ENCODE measurements at places on chromosomes 2 and 18.

DNA sequence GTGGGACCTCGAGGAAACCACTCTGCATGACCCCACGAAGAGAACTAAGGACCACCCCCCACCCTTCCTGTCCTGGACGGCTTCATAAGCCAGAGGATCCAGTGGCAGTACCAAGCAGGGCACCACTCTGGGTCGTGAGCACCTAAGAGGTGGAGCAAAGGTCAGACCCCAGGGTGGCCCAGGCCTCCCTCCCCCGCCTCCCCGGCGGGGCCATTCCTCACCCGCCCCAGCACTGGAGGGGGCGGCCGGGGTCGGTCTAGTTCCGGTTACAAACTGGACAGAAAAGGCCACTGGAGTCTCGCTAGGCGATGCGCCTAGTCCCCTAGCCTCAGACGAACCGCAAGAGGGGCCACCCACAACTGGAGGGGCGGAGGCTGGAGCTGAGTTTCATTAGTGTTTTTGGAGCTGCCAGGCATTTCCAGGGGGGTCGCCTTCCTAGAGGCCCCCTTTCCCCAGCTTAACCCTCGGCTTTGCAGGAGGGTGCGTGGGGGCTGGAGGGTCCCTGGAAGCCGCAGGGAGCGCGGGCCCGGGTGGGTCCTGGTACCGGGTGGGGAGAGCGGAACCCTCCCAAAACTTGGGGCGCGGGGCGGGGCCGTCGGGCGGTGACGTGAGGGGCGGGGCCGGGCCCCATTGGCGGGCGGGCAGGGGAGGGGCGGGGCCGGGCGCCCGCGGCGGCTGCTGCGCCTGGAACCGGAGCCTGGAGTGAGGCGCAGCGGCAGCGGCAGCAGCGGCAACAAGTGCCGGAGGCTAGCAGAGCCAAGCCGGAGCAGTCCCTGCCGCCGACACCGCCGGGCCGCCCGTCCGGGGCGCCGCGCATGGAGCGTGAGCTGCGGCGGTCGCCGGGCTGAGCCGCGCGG, at the start of gene B3GNT2:
B3GNT2 (plus strand) TSS at position 695 of the 857 bp plus-strand sequence. CDS start 26,106 bp downstream, outside the sequence.
- H3K4me3 ChIP-seq: peak within 1 kb of the TSS; percentile 84
- peaks cover 3% of the 10 kb centered on the region for H3K36me3 ChIP-seq
- H3K27me3 ChIP-seq: peaks cover 3% of the 10 kb centered on the region
- peaks cover 29% of the 10 kb centered on the region for H3K4me1 ChIP-seq
- H3K27ac ChIP-seq: peak within 1 kb of the TSS; percentile 93
- DNase-seq: peak; percentile 74

DNA sequence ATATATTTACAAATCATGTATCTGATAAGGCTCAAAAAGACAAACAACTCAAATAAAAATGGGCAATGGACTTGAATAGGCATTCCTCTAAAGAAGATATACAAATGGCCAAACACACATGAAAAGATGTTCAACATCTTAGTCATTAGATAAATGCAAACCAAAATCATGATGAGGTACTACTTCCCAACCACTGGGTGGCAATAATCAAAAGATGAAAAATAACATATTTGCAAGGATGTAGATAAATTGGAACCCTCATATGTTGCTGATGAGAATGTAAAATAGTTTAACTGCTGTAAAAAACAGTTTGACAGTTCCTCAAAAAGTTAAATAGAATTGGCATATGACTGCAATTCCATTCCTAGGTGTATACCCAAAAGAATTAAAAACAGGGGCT, 132.3 kb downstream of the TTC32 start:
- no peak overlapping the region for H3K4me3 ChIP-seq
- H3K4me1 ChIP-seq: no peaks in the 10 kb centered on the region
- no peaks in the 10 kb centered on the region for H3K36me3 ChIP-seq
- H3K27me3 ChIP-seq: peaks cover 5% of the 10 kb centered on the region
- no peak overlapping the region for H3K27ac ChIP-seq

DNA sequence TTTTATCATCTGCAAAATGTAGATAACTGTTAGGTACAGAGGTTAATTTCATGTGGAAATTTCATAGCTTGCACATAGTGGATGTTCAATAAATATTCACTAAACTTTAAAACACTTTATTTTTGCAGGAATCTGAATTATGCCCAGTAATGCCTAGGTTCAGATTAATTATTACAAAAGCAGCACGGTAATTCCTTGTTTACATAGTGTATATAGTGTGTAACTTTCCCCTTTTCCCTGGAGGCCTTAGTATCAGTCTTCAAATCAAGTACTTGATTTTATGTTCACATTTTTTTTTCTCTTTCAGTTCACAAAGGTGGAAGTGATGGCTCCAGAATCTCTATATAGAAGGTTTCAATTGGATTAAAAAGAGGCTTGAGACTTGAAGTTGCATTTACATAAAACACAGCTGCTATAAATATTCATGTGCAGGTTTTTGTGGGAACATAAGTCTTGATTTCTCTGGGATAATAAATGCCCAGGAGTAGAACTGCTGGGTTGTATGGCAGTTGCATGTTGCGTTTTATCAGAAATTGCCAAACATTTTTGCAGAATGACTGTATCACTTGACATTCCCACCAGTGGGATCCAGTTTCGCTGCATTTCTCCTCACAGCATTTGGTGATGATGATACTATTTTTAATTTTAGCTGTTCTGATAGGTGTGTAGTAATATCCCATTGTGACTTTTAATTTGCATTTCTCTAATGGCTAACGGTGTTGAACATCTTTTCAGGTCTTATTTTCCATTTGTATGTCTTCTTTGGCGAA, 27.6 kb upstream of the LGALSL start:
- peaks cover 18% of the 10 kb centered on the region for H3K27me3 ChIP-seq
- no peak for DNase-seq
- no peak overlapping the region for H3K4me3 ChIP-seq
- H3K4me1 ChIP-seq: no peaks in the 10 kb centered on the region

- no peaks in the 10 kb centered on the region for H3K27me3 ChIP-seq
- no peak overlapping the region for H3K4me3 ChIP-seq
- peaks cover 4% of the 10 kb centered on the region for H3K4me1 ChIP-seq
These were observed 16.0 kb downstream of the TTC32 start for GRCh38 chr2:19885791-19886190.

DNA sequence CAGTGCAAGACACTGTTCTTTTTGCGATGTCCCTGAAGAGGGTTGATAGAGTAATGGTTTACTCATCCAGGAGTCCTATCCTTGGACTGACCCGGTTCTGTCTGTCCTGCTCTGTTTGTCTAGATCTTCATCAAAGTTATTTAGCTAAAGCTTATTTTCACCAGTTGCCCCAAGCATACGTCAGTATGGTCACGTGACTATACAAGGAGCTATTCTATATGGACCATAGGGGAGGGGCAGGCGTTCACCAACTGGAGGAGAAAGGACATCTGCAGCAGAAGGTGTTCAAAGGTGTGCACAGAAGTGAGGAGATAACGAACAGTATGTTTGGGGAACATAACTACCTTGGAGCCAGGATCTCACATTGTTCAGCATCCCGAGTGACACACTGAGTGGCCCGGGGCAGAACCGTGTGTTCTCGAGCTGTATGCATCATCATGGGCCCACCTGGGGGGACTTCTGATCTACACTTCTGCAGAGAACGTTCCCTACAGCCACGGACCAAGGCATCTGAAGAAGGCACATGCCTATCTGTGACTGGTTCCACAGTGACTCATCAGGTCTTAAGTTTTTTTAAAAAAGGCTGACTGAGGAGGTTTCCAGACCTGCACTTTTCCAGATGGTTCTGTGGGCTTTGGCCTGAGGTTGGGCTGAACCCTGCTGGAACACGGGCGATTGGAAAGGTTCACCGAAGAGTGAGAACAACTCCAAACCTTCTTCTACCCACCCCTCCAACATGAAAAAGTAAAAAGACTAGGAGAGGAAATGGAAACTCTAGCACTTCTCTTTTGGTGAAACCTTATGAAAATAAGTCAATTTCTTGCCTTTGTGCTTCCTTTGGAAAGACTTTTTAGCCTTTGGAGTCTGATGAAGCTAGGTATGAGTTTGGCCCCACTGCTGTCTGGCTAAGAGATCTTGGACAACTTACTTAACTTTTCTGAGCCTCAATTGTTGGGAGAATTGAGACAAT, 68.6 kb upstream of the YWHAQ start:
- DNase-seq: no peak
- no peak overlapping the region for H3K27ac ChIP-seq
- no peak overlapping the region for H3K4me3 ChIP-seq
- H3K4me1 ChIP-seq: peaks cover 31% of the 10 kb centered on the region
- no peaks in the 10 kb centered on the region for H3K27me3 ChIP-seq

GRCh38 chr2:10934979-10935350, 23.2 kb downstream of the KCNF1 start:
- no peaks in the 10 kb centered on the region for H3K4me1 ChIP-seq
- no peak overlapping the region for H3K27ac ChIP-seq
- peaks cover 5% of the 10 kb centered on the region for H3K27me3 ChIP-seq
- no peak overlapping the region for H3K4me3 ChIP-seq
- DNase-seq: no peak
- no peaks in the 10 kb centered on the region for H3K36me3 ChIP-seq

- no peak overlapping the region for H3K4me3 ChIP-seq
- no peaks in the 10 kb centered on the region for H3K36me3 ChIP-seq
- H3K27ac ChIP-seq: no peak overlapping the region
- no peaks in the 10 kb centered on the region for H3K4me1 ChIP-seq
- H3K27me3 ChIP-seq: no peaks in the 10 kb centered on the region
- DNase-seq: no peak
These were observed 481.9 kb downstream of the TMX3 start for GRCh38 chr18:68233018-68233417.

- no peak overlapping the region for H3K27ac ChIP-seq
- H3K4me3 ChIP-seq: no peak overlapping the region
- DNase-seq: no peak
- H3K36me3 ChIP-seq: peaks cover 4% of the 10 kb centered on the region
- H3K27me3 ChIP-seq: no peaks in the 10 kb centered on the region
These were observed 405.2 kb downstream of the ZEB2 start for GRCh38 chr2:144114760-144115159.

GRCh38 chr2:206863716-206864115, 75.6 kb upstream of the CPO start:
- H3K27ac ChIP-seq: no peak overlapping the region
- peaks cover 15% of the 10 kb centered on the region for H3K4me1 ChIP-seq
- DNase-seq: no peak
- H3K27me3 ChIP-seq: peaks cover 11% of the 10 kb centered on the region
- no peaks in the 10 kb centered on the region for H3K36me3 ChIP-seq

GRCh38 chr2:64750001-64750816, 96.5 kb upstream of the SERTAD2 start:
- H3K27ac ChIP-seq: peak overlapping the region; percentile 91
- H3K4me1 ChIP-seq: peaks cover 27% of the 10 kb centered on the region
- DNase-seq: peak; percentile 29
- H3K27me3 ChIP-seq: no peaks in the 10 kb centered on the region
- no peaks in the 10 kb centered on the region for H3K36me3 ChIP-seq

- H3K4me3 ChIP-seq: peak overlapping the region; percentile 83
- H3K36me3 ChIP-seq: peaks cover 3% of the 10 kb centered on the region
- H3K27ac ChIP-seq: peak overlapping the region; percentile 99
- H3K4me1 ChIP-seq: peaks cover 13% of the 10 kb centered on the region
- DNase-seq: peak; percentile 94
These were observed 98.6 kb upstream of the BZW1 start for GRCh38 chr2:200713003-200713703.

- H3K27me3 ChIP-seq: no peaks in the 10 kb centered on the region
- H3K4me1 ChIP-seq: no peaks in the 10 kb centered on the region
- H3K27ac ChIP-seq: no peak overlapping the region
These were observed 326.2 kb upstream of the SOX11 start for GRCh38 chr2:5365871-5366461.

DNA sequence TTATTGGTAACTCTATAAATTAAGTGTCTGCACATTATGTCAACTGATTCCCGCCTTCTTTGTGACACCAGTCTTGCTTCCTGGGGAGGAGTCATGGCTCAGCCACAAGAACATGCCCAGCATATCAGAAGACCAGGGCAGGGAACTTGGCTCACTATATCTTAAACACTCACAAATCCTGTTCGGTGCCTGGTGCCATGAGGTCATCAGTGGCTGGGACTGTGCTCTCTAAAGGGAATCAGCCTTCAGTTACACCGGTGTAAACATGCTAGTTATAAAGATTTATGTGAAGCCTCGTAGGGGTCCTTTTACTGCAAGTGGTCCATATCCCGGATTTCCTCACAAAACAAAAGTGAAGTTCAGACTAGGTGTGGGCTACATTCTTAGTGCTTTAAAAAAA, 73.1 kb upstream of the ZNF521 start:
- no peak overlapping the region for H3K27ac ChIP-seq
- DNase-seq: no peak
- no peaks in the 10 kb centered on the region for H3K4me1 ChIP-seq
- H3K4me3 ChIP-seq: no peak overlapping the region

DNA sequence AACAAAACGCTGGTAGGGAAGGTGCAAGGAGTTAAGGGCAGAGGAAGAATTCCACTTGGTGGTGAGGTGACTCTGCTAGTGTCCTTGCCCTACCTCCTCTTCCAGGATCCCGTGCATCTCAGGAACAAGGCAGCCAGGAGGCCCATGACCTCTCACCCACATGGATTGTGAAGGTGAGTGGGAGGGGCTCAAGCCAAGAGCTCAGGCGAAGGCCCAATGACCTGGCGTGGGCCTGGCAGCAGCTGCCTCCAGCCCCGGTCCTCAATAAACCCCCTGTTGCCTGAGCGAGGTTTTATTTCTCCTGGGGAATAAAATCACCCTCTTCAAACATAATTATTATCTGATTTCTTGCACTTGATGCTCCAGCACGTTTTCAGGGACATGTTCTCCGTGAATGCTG, 28.2 kb downstream of the LAMA1 start:
- no peaks in the 10 kb centered on the region for H3K27me3 ChIP-seq
- H3K4me1 ChIP-seq: no peaks in the 10 kb centered on the region
- H3K27ac ChIP-seq: no peak overlapping the region

DNA sequence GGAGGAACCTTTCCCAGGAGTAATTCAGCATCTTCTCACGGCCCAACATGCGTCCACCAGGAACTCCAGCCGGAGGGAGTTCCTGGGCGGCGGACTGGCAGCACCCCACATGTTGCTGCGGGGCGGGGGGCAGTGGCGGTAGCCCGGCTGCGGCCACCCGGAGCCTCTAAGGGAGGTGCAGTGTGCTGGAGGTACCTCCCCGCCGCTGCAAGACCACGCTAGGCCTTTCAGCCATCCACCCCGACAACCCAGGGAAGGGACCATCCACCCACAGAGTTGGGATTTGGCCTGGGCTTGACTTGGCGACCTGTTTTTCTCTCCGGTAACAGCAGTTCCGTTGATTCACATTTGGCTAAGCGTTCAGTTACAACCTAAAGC, 625 bp downstream of the LYPD6 start:
- DNase-seq: no peak
- H3K27ac ChIP-seq: no peak overlapping the region
- no peak overlapping the region for H3K4me3 ChIP-seq
- peaks cover 57% of the 10 kb centered on the region for H3K27me3 ChIP-seq

GRCh38 chr2:40416486-40416885, 35.4 kb downstream of the SLC8A1 start:
- H3K27ac ChIP-seq: no peak overlapping the region
- DNase-seq: no peak

- H3K27me3 ChIP-seq: no peaks in the 10 kb centered on the region
- peak overlapping the region; percentile 38 for H3K4me3 ChIP-seq
- peaks cover 28% of the 10 kb centered on the region for H3K4me1 ChIP-seq
- no peak for DNase-seq
These were observed 245.3 kb downstream of the BABAM2 start for GRCh38 chr2:28135799-28136198.

GRCh38 chr2:202165208-202165607, 73.2 kb downstream of the SUMO1 start:
- no peak for DNase-seq
- no peaks in the 10 kb centered on the region for H3K27me3 ChIP-seq
- H3K36me3 ChIP-seq: no peaks in the 10 kb centered on the region
- H3K4me3 ChIP-seq: no peak overlapping the region
- H3K27ac ChIP-seq: no peak overlapping the region

Measured in T-helper 2 cell treated with Interferon-gamma antibody and Interleukin-4, amounts not matched to agents 5 μg/mL and 100 μg/mL, for 36 hours (primary cell).